AG09319 (cell line): ENCODE measurements at places on chromosomes 4 and X.

DNA sequence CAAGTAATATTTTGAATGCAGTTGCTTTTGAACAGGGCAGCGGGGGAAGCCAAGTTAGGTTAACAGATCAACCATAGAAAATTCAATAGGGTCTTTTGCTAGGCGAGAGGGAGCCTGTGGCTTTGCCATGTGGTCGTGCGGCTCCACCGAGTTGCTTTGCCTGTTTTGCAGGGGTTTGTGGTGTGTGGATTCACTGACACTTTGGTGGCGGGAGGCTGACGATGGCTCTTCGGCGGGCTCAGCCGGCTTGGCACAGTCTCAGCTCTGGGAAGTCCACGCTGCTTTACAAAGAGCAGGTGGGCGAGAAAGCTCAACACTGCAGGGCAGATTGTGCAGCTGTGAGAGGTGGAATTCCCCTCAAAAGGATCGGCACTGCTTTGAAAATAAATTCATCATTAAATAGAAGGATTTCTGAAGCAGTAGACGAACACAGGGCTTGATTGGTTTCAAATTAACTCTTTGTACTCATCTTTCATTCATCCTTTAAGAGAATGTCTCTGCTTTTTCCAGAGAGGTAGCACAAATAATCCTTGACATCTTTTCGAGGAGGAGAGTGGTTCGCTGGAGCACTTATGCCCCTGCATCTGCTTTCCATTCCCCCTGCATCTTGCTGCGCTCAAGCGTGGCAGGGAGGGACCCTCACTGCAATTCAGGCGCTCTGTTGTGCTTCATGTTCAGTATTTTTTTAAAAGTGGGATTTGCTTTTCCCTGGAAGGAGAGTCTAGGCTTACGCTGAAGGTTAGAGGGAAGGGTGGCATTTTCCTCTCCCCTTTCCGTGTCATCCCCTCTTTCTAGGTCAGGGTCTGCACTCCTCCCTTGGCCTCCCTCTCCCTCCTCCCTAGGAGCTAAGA lies 201.8 kb upstream of the LEF1 start:
- no peak for DNase-seq

GRCh38 chr4:15012017-15012788 lies 9.9 kb downstream of the CPEB2 start:
- no peak for DNase-seq

DNA sequence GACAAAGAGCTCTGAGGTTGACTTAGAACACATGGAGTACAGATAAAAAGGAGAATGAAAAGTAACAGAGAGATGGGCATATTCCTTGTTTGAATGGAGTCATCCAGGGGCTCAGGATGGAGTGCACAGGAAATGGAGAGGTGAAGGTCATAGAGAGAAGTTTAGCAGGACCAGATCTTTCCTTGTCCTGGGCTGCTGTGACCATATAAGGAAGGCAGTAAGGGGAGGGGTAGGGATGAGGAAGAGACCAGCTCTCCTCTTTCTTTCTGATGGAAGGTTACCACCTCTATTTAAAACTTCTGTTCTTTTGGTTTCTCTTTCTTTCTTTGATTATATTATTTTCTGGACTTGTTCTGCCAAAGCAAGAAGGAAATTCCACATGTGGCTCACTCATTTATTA lies 27.0 kb downstream of the AR start:
- no peak for DNase-seq

DNA sequence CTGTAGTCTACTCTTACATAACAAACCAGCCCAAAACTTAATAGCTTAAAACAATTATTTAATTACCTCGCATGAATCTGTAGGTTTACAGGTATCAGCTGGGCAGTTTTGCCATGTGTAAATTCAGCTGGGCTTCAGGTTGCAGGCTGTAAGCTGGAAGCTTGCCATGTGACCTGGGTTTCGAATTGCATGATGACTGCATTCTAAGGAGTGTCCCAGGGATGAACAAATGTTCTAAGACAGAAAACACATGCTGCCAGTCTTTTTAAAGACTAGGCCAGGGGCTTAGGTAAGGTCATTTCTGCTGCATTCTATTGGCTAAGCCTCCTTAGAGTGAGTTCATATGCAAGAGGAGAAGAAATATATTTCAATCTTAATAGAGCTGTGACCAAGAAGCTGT lies 44.8 kb downstream of the GRIA2 start:
- DNase-seq = no peak

DNA sequence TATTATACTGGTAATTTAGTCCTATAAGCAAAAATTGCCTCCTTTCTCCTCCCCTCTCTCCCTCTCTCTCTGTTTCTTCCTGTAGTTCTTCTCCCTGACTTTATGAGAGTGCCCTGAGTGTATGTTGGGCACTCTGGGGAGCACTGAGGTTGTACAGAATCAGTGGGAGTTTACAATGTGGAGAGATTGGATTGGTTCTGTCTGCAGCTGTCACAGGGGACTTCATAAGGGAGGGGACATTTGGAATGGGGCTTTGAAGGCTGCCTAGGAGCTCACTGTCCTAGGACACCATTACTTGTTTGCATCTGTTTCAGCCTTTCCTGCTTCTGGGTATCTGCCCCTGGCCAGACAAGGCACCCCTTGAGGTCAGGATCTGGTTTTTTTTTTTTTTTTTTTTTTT lies 22.9 kb downstream of the SH3TC1 start:
- DNase-seq = no peak

DNA sequence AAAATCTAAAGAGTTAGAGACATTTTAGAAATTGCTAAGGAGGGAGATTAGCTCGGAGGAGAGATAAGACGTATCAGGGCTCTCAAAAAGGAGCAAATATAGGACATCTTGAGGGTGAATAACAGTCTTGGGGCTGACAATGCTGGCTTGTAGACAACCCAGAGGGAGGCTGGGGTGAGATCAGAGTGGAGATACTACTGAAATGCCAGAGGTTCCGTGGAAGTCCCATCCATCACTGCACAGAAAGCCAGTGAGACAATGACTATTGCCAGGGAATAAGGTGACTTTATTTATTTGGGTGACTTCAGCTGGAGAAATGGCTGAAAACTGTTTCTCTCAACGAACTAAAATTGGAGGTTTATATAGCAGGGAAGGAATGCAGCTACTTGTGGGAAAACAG lies 838.1 kb upstream of the AGA start:
- DNase-seq = no peak

DNA sequence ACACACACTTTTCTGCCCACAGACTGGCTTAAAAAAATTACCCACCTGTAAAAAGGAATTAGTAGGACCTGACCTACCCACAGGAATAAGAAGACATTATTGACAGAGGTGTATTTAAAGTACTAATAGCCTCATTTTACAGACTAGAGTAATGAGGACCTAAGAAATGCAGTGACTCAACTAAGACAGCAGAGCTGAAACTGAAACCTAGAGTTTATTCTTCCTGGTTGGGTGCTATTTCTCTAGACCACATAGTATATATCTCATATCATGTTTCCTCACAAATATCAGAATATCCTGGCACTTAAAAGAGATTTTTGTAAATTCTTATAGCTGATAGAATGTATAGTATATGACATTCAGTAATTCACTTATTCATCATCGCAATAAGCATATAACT lies 435.0 kb downstream of the MAGEE1 start:
- DNase-seq = no peak

DNA sequence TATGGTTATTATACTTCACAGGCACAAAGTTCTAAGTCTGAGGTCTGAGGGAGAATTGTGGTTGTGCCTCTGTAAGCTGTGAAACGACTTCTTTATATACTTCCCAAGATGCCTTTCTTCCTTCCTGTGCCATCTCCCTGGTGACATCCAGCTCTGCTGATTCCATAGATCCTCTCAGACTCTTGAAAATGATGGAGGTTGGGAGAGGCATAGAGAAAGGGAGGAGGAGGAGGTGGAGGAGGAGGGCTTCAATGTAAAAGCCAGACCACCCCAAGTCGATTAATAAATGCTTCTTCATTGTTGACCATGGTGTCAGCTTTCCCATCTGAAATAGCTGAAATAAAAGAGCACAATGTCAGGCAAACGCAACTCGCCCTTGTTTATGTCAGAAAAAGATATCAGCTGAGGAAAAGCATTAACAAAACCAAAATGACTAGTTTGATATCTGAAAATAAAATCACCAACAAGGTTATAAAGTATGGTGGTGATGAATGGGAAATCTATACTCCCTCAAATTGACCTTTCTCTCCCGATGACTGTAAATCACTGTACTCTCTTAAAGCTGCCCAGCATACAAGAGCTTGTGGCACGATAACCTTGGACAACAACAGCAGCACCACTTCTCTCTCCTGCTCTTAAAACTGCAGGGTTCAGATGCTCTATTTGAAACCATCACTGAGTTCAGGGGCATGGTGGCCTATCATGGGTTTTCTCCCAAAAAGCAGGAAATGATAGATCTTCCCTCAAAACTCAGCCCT lies 230.4 kb upstream of the GALNT7 start:
- no peak for DNase-seq

DNA sequence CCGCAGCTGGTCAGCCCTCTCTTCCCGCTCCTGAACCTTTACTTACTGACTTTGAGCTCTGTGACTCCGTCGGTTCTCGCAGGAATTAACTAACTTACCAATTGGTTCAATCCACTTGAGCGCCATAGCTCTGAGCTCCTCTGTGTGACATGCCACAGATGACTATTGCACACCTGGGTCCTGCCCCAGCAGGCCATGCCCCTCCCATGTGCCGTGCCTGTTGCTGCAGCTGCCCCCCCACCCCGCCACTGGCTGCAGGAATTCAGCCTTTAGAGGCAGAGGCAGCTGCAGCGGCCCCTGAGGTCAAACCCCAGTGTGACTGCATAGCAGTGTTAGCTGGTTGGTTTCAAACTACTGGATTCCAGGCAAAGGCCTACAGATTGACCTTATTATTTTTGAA lies 70.6 kb downstream of the MTMR1 start:
- DNase-seq = no peak

- DNase-seq = no peak
Observed at GRCh38 chr4:44872246-44872645, 145.9 kb upstream of the GNPDA2 start.

- DNase-seq = no peak
Observed at GRCh38 chrX:45711231-45711630, 510.6 kb upstream of the DIPK2B start.

DNA sequence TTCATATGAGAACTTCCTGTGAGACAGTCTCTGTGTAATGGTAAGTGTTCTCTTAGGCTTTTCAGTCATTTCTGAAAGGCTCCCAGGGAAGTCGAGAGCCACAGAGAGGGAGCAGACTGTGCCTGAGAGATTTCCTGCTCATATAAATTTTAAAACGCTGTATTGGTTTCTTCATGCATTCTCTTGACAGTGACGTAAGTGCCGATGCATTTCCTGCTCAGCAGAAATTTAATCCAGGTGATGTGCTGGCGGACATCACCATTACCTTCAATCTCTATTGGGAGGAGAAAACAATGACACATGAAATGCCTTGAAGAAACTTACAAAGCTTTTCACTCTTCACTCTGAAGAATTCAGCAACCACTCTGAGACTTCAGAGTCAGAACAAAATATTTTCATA lies 383.6 kb downstream of the BMPR1B start:
- no peak for DNase-seq

- no peak for DNase-seq
Observed at GRCh38 chr4:22416403-22416802, 99.5 kb downstream of the ADGRA3 start.

DNA sequence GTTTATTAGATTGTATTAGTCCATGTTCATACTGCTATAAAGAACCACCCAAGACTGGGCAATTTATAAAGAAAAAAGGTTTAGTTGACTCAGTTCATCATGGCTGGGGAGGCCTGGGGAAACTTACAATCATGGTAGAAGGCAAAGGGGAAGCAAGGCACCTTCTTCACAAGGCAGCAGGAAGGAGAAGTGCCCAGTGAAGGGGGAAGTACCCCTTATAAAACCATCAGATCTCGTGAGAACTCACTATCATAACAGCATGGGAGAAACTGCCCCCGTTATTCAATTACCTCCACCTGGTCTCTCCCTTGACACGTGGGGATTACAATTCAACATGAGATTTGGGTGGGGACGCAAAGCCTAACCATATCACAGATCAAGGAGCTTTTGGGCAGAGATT lies 8.1 kb upstream of the HSD17B13 start:
- no peak for DNase-seq

DNA sequence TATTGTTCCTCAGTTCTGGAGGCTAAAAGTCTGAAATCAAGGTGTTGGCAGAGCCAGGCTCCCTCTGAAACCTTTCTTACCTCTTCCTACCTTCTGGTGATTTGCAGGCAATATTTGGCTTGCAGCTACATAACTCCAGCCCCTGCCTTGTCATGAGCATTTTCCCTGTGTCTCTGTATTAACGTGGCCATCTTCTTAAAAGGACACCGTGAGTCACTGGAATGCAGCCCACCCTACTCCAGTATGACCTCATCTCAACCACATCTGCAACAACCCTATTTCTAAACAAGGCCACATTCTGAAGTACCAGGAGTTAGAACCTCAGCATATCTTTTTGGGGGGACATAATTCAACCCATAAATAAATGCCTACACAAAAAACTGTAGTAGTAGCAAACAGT lies 40.7 kb downstream of the FANCB start:
- no peak for DNase-seq

- DNase-seq = no peak
Observed at GRCh38 chrX:86171366-86171765, 23.1 kb downstream of the DACH2 start.

- no peak for DNase-seq
Observed at GRCh38 chrX:48939524-48940228, 17.7 kb downstream of the OTUD5 start.

DNA sequence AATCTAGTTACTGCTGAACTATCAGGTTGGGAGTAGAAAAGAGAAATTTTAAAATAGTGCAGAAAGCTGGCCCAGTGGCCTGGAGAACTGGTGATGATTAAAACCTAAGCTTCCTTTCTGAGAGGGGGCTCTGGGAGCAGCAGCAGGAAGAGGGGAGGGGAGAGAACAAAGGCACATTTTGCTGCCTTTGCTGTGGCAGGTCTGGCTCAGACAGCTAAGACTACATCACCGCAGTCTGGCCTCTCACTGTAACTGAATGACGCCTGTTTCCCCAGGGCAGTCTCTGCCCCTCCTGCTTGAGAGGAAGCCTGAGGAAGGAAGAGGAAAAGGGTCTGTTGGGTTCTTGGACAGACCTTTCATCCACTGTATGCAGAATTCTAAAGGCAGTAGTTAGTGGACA lies 148.5 kb downstream of the FRAS1 start:
- DNase-seq = no peak

- no peak for DNase-seq
Observed at GRCh38 chrX:123348468-123348867, 164.4 kb downstream of the GRIA3 start.

GRCh38 chrX:72349190-72349589 lies 43.5 kb upstream of the CITED1 start:
- DNase-seq = no peak

DNA sequence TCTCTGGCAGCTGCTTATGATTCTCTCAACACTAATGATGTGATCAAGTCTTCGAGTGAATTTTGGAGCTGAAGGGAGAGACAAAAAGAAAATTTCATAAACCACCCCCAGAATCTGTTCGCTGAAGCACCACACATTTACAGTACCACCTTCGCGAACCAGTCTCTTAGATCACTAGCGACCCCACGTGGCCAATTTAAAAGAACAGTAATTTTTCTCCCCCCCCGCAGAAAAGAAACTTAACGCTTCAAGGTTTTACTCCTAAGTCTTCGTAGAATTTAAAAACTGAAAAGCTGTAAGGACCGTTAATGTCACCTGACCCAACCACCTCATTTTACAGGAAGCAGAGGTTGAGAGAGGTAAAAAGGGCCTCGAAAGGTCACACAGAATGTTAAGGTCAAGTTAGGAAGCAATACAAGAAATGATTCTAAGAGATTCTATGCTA lies 187.5 kb downstream of the QDPR start:
- peak; percentile 62 for DNase-seq

GRCh38 chr4:120070196-120070595 lies 3.5 kb upstream of the MAD2L1 start:
- no peak for DNase-seq

- no peak for DNase-seq
Observed at GRCh38 chrX:70769659-70770227, 138.8 kb downstream of the TEX11 start.
